ENCODE measurements at places on chromosomes 2 and 18.
A peak's percentile ranks its signal among the peaks of the same experiment; 100 is the strongest.

DNA sequence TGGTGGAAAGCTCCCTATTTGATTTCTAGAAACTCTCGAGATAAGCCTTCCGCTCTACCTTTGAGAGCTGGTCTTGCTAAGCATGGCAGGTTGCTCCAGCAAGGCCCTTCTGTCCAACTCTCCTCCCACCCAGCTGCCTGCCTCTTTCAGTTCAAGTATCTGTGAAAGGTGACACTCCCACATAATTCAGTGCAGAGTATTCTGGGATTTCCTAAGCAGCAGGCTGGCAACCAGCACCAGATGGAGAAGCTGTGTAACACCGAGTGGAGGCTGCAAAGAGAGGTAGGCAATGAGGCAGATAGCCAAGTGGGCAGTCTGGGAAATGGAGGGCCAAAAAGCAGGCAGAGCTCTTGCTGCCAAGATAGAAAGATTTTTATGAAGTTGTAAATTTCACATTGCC, 88.4 kb upstream of the CAVIN2 start:
- DNase-seq: peak; percentile 36

DNA sequence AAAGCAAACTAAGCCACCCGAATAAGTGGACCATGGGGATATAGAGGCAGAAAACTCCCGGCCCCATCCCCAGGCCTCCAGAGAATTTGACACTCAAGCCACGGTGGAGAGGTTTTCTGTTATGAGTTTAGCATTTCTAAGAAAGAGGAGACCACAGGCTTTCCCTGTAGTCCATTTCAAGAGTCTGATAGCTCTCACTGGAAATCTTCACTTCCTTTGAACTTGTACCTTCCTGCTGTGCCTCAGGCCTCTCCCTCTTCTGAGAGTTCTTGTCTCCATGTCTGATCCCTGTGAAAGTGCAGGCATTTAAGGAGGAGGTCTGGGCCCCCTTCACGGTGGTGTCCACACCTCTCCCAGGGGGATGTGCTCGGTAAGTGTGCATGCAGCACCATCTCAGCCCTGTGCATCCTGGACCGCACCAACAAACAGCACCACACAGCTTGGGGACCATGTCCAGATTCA, 113.7 kb downstream of the BCL2 start:
- no peak for DNase-seq

DNA sequence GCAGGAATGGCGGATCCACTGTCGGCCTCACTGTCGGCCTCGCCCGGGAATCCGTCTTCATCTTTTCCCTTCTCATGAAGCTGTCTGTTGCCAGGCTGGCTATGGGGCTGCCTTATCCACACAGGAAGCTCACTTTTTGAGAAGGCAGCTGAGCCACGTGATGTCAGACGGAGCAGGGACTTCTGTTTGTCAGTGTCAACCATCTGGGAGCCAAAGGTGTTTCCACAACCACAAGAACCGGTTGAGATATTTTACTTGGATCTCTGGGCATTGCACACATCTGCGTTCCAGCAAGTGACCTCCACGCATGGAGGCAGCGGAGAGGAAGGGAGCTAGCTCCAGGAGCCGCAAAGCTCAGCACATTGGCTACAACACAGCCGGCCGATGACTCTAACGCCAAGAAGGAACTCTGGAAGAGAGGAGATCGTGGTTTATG, 27.4 kb upstream of the TAF1B start:
- no peak for DNase-seq

GRCh38 chr2:6934758-6935651, 17.8 kb downstream of the RNF144A start:
- no peak for DNase-seq

All from NCI-H1092 (cell line).